ENCODE measurements at places on chromosomes 1 and 21.

DNA sequence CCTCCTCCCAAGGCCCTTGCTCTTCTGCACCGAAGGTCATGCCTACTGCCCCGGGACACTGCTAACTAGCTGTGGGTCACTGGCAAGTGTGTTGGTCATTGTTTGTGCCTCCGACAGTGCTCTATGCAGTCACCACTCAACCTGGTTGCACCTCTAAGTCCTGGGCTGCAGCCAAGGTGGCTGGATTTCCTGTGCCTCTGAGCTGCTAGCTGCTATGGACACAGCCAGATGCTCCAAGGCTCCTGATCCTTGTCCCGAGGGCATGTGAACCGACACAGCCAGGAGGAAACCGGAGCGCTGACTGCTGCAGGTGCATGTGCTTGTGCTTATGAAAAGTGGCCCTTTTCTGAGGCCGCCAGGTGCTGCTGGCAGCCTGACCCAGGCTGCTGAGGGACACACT, 14.7 kb upstream of the SPOCD1 start:
- no peak for DNase-seq

DNA sequence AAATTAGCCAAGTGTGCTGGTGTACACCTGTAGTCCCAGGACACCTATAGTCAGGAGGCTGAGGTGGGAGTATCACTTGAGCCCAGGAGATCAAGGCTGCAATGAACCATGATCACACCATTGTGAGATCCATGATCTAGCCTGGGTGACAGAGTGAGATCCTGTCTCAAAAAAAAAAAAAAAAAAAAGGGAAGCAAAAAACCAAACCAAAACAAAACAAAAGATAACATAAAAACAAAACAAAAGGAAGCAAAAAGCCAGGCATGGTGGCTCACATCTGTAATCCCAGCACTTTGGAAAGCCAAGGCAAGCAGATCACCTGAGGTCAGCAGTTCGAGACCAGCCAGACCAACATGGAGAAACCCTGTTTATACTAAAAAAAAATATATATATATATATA, 9.4 kb upstream of the AKR1A1 start:
- no peak for DNase-seq

DNA sequence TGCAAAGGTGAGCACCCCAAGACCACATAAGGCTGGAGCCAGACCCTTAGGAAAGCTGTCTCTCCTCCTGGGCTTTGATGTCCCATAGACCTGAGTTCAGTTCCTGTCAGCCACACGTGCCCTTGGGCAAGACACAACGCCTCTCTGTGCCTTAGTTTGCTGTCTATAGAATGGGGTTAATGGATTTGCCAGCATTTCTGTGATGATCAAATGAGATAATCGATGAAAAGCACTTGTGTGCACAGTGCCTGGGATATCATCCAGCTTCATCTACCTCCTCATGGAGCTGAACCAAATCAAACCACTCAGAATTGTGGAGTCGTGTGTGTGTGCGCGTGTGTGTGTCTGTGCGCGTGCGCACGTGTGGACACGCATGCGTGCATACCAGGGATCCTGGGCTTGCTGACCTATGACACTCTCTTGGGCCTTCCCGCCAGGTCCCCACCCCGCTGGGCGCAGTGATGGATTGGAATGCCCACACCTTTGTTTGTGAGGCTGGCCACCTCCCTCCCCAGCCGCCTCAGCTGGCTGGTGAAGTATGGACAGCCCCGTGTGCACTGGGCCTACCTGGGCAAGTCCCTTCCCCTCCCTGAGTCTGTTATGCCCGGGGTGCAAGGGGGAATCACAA, 5.2 kb downstream of the TTC22 start:
- DNase-seq: no peak

- peak; percentile 35 for DNase-seq
These were observed 150.1 kb upstream of the SOD1 start for GRCh38 chr21:31509194-31510017.

GRCh38 chr1:234773936-234774677, 164.1 kb upstream of the IRF2BP2 start:
- DNase-seq: no peak

DNA sequence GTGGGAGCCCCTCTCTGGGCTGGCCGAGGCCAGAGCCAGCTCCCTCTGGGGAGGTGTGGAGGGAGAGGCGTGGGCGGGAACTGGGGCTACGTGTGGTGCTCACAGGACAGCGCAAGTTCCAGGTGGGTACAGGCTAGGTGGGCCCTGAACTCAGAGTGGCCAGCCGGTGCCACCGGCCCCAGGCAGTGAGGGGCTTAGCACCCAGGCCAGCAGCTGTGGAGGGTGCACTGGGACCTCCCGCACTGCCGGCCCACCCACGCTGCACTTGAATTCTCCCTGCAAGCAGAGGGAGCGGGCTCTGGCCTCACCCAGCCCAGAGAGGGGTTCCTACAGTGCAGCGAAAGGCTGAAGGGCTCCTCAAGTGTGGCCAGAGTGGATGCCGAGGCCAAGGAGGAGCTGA, 20.2 kb downstream of the PRAMEF20 start:
- no peak for DNase-seq

- peak; percentile 62 for DNase-seq
These were observed 19.7 kb upstream of the ALDH9A1 start for GRCh38 chr1:165717918-165718515.

- DNase-seq: no peak
These were observed 683 bp downstream of the PPOX start for GRCh38 chr1:161166669-161167548.

GRCh38 chr1:145689922-145690321, 17.2 kb downstream of the PDZK1 start:
- peak; percentile 64 for DNase-seq

DNA sequence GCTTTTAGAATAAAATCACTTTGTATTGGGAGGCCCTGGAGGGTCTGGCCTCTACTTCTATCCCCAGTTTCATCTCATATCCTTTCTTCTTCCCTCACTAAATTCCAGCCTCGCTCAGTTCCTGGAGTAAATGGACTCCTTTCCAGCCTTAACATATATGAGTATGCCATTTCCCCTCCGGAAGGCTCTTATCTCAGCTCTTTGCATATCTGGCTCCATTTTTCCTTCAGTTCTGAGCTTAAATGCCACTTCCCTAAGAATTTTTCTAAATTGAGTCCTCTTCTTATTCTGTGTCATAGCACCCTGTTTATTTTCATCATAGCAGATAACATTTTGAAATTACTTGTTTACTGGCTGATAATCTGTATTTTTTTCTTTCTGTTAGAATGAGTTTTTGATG, 20.2 kb upstream of the DUSP10 start:
- no peak for DNase-seq

GRCh38 chr1:42334240-42335049, 590 bp downstream of the FOXJ3 start:
- DNase-seq: peak; percentile 81

GRCh38 chr1:26153966-26154532, 4.8 kb upstream of the FAM110D start:
- no peak for DNase-seq

DNA sequence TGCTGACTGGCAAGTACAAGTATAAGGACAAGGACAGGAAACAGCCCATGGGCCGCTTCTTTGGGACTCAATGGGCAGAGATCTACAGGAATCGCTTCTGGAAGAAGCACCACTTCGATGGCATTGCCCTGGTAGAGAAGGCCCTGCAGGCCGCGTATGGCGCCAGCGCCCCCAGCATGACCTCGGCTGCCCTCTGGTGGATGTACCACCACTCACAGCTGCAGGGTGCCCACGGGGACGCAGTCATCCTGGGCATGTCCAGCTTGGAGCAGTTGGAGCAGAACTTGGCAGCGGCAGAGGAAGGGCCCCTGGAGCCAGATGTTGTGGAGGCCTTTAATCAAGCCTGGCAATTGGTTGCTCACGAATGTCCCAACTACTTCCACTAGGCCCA, 32.0 kb downstream of the SLC16A1 start:
- DNase-seq: peak; percentile 2

GRCh38 chr1:155000726-155001424, 1.7 kb upstream of the ZBTB7B start:
- peak; percentile 86 for DNase-seq

- no peak for DNase-seq
These were observed 800 bp downstream of the HIPK1 start for GRCh38 chr1:113929750-113930498.

DNA sequence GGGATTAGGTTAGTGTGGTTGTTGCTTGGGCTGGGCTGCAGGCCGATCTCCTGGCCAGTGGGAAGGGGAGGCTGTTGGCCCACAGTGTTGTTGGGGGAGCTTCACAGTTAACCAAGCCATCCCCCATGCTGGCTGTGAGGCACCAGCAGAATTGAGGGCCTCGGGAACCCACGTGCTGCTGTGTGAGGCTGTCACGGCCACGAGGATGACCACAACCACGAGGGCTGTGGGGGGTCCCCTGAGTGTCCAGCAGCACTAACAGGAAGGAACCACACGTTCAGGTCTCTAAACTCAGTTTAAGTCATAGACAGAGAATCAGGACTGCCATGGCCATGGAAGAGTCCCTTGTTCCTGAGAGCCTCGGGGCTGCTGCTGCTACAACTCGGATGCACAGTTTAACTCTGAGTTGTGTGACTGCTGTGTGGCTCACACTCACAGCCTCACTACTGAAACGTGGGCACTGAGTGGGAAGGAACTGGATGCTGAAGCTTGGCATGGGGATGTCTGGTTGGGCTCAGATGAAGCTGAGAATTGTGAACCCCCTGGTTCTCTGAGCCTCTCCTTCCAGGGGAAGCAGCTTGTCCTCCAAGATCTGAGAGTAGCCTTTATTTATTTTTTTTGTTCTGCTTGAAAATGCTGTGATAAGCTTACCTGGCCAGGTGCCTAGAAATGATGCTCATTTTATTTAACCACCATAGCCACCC, 4.8 kb upstream of the MMEL1 start:
- DNase-seq: no peak

DNA sequence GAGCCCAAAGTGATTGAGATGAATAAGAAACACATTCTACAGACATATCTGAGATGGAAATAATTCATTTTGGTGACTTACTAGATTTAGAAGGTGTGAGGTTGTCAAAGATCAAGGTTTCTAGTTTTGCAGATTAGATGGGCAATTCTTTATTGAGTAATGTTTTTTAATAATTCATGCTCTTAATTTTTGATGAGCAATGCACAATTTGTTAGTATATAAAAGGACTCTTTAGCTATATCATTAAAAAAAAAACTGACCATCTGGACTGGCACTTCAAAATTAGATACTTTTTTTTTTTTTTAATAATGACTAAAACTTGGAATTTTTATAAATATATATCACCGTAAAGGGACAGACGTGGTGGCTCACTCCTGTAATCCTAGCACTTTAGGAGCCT, 63.9 kb downstream of the FMN2 start:
- no peak for DNase-seq

DNA sequence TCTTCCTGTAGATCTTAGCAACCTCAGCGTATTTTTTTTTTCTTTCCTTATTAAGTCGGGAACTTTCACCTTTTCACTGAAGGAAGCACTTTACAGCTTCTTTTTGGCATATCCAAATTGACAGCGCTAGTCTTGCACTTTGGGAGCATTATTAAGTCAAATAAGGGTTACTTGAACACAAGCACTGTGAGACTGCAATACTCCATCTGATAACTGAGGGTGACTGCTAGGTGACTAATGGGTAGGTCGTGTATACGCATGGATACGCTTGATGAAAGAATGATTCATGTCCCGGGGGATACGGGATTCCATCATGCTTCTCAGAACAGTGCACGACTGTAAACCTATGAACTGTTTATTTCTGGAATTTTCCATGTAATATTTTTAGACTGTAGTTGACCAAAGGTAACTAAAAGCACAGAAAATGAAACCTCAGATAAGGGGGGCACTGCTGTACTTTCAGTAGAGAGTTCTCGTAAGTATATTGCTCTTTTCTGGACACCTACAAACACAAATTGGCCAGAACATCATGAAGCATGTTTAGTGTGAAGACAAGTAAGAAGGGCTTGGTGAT, 364.7 kb downstream of the SMYD3 start:
- DNase-seq: peak; percentile 97

- no peak for DNase-seq
These were observed 1378.1 kb upstream of the PRMT6 start for GRCh38 chr1:105678334-105678733.

DNA sequence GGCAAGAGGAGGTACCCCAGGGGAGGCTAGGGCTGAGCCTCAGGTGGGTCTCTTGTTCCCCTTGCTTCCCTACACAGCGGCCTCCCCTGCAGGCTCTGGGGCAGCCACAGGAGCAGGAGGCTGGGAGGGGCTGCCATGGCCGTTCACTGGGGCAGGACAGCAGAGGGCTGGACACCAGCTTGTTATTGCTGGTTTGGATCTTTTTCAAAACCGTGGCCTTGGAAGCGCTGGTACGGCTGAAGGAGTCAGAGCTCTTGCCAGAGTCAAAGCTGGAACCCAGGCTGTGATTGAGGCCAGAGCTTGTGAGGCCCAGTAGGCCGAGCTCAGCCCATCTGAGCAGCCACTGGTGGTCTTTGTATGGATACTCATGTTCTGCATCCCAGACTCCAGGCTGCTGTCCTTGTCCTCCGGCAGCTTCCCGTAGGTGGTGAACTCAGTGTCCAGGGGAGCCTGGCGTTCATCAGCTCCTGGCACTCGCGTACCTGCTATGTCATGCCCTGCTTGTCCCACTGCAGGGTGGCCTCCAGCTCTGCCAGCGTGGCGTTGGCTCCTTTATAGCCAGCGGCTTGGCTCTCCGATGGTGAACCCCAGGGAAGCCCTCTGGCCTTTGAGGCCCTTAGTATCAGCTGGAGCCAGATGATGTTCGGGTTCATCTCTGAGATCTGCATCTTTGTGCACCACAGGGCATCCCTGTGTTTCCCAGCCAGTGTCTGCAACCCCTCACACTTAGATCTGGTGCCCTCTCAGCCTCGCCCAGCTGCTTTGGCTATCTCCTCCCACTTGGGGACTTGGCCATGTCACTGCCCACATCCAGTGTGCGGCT, 40.3 kb upstream of the THEM4 start:
- no peak for DNase-seq

- DNase-seq: no peak
These were observed 177.3 kb upstream of the GORAB start for GRCh38 chr1:170354690-170355089.

DNA sequence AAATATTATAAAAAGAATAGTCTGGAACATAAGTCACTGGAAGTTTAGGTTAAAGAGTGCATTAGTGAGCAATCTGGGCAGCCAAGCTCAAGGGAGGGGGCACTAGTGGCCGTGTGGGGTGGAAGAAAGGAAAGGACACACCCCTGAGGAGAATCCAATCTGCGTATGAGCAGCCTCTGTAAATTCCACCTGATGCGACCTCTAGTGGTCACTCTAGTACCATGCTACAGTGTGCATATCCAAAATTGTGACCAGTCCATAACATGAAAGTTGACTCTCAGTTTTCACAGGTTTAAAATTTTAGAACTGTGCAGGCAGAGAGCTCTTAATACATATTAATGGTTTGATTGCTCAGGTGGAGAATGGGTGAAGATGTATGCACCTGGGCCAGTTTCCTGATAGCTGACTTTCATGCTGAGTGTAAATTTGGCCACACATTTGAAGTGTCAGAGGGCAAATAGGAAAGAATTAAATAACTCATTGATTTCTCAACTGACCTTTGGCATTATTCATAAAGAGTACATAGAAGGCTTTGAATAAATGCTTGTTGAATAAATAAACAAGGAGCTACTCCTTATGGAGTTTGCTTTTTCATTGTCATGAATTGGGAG, 105.9 kb upstream of the C21orf91 start:
- DNase-seq: peak; percentile 44

Data from LHCN-M2 (cell line).